Neural crest cell (in vitro differentiated cells): ENCODE measurements at places on chromosomes 3 and 15. TPM values are rescaled to one million over a fixed set of nuclear protein-coding genes. Genes with fewer than 3 reads are reported as not detected.

The TCF12 gene
- total RNA-seq: 207 and 232 TPM in 2 replicates

DNA sequence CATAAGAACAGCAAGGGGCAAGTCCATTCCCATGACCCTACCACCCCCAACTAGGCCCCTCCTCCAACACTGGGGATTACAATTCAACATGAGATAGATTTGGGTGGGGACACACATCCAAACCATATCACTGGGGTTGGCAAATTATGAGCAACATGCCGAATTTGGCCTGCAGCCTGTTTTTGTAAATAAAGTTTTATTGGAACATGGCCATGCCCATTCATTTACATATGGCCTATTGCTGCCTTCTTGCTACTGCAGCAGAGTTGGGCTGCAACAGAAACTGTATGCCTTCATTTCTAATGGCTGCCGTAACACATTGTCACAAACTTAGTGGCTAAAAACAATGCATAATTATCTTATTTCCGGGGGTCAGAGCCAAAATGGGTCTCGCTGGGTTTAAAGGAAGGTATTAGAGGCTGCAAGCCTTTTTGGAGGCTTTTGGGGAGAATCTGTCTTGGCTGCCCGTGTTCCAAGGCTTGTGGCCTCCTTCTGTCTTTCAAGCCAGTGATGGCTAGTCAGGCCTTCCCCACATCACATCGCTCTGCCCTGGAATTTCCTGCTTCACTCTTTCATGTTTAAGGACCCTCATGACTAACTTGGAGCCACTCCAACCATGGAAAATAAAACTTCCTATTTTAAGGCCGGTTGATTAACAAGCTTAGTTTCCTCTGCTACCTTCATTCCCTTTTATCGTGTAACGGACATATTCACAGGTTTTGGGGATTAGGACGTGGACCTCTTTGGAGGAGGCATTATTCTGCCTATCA is 428.5 kb upstream of the PROK2 start:
- peaks cover 13% of the 10 kb centered on the region for H3K4me1 ChIP-seq
- DNase-seq: no peak
- H3K36me3 ChIP-seq: no peaks in the 10 kb centered on the region
- no peak overlapping the region for H3K27ac ChIP-seq

The ACP3 gene
- total RNA-seq: not detected in 2 replicates

The WDR72 gene
- 1.7 and 2.5 TPM in 2 replicates for total RNA-seq

The SH2D7 gene
- total RNA-seq: not detected in 2 replicates

The GCNT3 gene
- total RNA-seq: not detected in 2 replicates

- peaks cover 13% of the 10 kb centered on the region for H3K36me3 ChIP-seq
- no peak overlapping the region for H3K4me3 ChIP-seq
- no peaks in the 10 kb centered on the region for H3K27me3 ChIP-seq
- peaks cover 29% of the 10 kb centered on the region for H3K4me1 ChIP-seq
- DNase-seq: no peak
- H3K27ac ChIP-seq: no peak overlapping the region
Measured at GRCh38 chr3:124650798-124651197, 79.5 kb upstream of the UMPS start.

The AGBL1 gene
- 0.05 and 0.07 TPM in 2 replicates for total RNA-seq

The RAP2B gene
- total RNA-seq: 14.4 and 14.7 TPM in 2 replicates

The IMPG2 gene
- total RNA-seq: 0.40 and 0.52 TPM in 2 replicates

- peaks cover 25% of the 10 kb centered on the region for H3K4me1 ChIP-seq
- peaks cover 19% of the 10 kb centered on the region for H3K36me3 ChIP-seq
Measured at GRCh38 chr3:8622873-8623691, 21.5 kb downstream of the SSUH2 start.

DNA sequence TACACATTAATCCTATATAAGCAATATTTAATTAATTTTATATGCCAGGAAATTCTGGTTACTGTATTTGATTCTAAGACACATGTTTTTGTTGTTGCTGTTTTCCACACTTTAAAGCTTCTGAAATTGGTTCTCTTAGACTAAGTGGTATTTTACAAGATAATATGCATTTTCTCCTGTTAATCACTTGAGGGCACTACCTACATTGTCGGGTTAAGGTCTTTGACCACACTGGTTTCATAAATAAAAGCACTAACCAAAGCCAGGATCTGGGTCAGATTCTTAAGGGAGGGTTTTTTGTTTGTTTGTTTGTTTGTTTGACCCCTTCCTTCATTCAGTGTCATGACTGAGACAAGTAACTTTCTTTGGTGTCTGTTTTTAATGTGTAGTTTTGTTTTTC is 590.2 kb downstream of the RBMS3 start:
- H3K4me1 ChIP-seq: peaks cover 38% of the 10 kb centered on the region
- H3K27ac ChIP-seq: no peak overlapping the region
- no peak for DNase-seq
- no peaks in the 10 kb centered on the region for H3K27me3 ChIP-seq

The ECE2 gene
- not detected in 2 replicates for total RNA-seq

GRCh38 chr3:56275120-56275519 is 193.1 kb downstream of the ERC2 start:
- H3K4me1 ChIP-seq: no peaks in the 10 kb centered on the region
- H3K27me3 ChIP-seq: no peaks in the 10 kb centered on the region
- H3K27ac ChIP-seq: no peak overlapping the region
- H3K4me3 ChIP-seq: no peak overlapping the region
- H3K36me3 ChIP-seq: peaks cover 13% of the 10 kb centered on the region

GRCh38 chr3:119741657-119742590 is 39.1 kb downstream of the CFAP91 start:
- H3K36me3 ChIP-seq: no peaks in the 10 kb centered on the region
- no peaks in the 10 kb centered on the region for H3K4me1 ChIP-seq
- DNase-seq: no peak
- H3K27me3 ChIP-seq: no peaks in the 10 kb centered on the region
- no peak overlapping the region for H3K27ac ChIP-seq

- no peaks in the 10 kb centered on the region for H3K27me3 ChIP-seq
- H3K36me3 ChIP-seq: no peaks in the 10 kb centered on the region
Measured at GRCh38 chr3:124558991-124559845, 171.0 kb upstream of the UMPS start.
